ENCODE measurements at places on chromosomes 6 and 20.

DNA sequence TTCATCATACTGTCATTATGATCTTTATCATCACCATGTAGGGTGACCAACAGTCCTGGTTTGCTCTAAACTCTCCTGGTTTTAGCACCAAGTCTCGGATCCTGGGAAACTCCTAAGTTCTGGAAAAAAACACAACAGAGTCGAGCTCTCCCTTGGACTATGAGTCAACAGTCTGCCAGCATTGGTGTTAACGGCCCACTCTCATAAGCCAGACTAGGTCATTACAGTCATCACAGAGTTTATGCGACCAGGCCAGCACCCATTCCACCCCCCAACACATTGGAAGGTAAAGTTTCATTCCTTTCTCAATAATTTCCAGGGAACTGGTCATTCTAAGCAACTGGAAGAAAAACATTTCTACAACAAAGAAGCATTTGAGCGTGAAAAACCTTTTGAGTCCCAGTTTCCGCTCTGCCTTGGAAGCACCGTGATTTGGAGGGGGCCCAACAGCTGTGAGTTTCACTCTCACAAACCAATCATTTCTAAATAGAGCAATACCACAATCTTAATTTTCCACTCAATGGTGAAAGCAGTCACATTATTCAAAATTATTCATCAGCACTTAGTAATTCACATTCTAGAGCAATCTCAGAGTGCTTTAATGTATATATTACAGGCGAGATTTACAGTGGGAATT, 445.0 kb downstream of the CDH26 start:
- DNase-seq: peak; percentile 72

DNA sequence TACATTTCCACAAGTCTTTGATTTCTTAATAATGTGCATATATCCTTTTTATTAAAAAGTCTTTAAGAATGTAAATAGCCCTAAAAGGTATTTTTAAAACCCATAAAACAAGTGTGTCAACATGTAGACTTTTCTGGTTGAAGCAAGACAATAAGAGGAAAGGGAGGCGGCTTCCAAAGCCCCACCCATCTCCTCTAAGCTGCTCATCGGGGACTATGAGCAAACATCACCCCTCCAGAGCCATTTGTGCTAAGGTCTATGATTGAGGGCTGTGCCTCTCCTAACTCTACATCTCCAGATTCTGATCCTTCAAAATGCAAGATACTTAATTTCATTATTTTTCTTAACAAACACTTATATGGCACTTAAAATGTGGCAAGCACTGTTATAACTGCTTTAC, 2.5 kb upstream of the NAA20 start:
- no peak for DNase-seq

DNA sequence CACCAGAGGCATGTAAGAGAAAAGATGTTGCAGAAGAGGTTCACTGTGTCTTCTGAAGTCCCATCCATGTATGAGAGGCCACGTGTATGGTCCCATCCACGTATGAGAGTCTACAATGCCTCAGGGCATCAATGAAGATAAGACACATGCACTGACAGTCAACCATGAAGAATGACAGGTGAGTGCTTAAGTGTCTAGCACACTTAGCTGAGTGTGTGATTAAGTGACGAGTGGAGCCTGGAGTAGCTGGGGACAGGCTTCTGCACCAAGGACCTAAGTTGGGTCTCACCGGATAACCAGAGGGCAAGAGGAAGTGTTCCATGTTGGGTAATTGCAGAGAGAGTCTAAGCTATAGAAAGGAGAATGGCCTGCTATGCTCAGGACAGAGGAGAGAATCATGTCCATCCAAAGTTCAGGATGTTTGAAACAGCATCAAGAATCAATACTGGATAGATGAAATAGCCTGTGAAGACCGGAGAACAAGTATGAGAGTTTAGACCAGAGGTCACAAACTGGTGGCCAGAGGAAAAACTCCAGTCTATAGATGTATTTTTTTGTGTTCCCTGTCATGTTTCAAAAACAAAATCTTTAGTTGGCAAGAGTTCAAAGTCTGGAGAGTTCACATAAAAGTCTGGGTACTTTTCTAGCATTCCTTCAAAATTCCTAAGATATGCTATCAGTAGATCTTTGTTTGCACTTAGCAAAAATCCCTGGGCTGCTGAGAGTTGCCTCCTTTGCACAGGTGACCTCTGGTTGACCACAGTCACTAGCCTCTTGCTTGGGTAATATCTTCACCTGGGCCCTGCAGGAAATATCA, 165.8 kb downstream of the KIF16B start:
- no peak for DNase-seq

- no peak for DNase-seq
These were observed 430.9 kb downstream of the BCKDHB start for GRCh38 chr6:80537118-80537972.

GRCh38 chr20:61052195-61052750, 199.8 kb upstream of the CDH4 start:
- no peak for DNase-seq

- DNase-seq: no peak
These were observed 543.1 kb downstream of the PRKN start for GRCh38 chr6:162184465-162184864.

DNA sequence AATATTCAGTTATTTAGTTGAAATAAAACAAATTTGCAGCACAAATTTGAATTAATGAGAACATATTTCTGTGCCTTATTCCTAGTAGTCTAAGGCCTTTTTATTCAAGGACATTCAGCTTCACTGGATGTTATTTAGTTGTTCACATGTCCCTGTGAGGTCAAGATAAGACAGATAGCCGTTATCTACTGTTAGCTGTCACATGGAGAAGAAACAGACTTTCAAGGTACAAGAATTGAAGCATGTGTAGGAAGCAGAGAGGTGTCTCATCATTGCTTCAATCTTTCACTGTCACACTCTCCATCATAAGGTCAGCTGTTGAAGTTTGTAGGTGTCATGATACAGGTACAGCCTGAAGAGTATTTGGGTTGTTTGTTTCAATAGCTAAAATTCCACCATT, 112.9 kb upstream of the JAG1 start:
- no peak for DNase-seq

GRCh38 chr6:119119989-119120388, 41.5 kb upstream of the FAM184A start:
- no peak for DNase-seq

DNA sequence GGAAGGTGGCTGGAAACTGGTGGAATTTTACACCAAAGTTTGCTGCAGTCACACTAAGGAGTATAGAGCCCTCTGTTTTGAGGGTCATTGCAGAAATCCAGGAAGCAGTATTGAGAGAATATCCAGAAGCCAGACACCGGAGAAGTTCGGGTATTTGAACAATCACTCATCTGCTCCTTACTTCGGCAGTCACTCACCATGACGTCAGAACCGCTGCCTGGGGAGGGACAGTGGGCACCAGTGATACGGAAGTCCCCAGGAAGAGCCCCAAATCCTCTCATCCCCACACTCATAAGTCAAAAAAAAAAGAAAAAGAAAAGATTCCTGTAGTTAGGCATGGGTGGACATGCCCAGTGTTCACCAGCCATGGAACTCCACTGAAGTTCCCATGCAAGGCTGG, 4.0 kb downstream of the LY6G5C start:
- DNase-seq: no peak

DNA sequence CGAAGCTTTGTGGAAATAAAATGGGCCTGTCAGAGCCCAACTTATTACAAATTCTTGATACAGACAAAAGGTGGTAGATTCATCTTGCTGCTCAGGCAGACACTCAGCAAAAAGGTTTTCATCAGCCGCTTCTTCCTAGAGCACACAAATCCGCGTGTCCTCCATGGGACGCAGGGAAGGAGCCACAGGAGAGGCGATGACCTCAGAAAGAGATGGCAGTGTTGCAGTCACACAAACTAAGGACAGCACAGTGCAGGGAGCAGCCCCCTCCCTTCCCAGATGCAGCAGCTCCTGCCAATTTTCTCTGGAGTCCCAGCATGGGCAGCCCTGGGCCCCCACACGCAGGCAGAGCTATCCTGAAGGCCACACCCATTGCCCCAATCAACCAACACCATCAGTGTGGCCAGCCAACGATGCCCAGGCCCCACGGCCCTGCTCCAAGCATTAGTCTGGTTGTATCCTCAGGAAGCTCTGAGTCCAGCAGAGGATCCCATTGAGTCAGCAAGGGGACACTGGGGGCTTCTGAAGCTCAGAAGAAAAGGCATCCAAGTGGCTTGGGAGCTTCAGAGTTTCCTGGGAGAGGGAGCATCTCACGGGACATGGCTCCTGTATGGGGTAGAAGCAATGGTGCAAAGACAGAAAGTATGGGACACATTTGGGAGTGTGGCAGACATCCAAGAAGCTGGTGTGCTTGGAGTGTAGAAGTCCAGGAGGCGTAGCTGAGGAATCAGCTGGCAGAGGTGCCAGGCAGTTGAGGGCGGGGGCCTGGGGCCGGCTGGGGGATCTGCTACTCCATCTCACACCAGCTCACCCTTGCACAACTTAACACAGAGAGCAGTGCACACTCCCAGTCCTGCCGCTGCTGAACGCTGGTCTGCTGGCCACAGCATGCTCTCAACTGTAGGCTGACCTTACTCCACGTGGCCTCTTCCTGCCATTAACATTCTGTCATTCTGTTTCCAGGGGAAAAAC, 142.1 kb upstream of the CST7 start:
- DNase-seq: no peak

GRCh38 chr6:126377594-126378153, 37.8 kb downstream of the CENPW start:
- no peak for DNase-seq

DNA sequence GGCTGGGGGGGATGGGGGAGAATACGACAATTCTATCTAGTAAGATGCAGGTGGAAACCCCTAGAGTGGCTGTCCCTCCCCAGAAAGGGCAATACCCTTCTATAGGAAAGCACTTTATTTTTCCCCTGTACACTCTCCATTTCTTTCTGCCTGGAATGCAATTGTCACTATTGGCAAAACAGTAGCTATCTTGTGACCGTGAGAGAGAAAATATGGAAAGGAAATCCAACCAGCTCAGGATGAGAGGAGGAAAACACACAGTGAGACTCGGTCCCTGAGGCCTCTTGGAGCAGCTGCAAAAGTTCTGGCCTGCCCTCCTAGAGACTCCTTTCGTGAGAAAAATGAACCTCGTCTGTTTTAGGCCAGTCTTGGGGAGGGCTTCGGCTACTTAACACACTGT, 43.4 kb downstream of the FAM50B start:
- no peak for DNase-seq

GRCh38 chr6:143555071-143555492, 43.6 kb upstream of the FUCA2 start:
- DNase-seq: no peak

DNA sequence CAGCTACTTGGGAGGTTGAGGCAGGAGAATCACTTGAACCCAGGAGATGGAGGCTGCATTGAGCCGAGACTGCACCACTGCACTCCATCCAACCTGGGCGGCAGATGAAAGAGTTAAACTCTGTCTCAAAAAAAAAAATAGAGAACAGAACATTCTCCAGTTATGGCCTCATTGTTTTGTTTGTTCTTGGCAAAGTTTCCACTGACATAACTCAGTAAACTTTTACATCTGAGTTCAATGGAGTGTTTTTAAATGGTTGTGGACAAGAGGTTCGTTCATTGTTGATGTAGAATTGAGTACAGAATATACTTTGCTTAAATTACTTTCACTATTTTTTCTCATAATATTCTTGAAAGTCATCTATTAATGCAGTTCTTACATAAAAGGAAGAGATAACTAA, 42.2 kb upstream of the IFNGR1 start:
- DNase-seq: no peak

DNA sequence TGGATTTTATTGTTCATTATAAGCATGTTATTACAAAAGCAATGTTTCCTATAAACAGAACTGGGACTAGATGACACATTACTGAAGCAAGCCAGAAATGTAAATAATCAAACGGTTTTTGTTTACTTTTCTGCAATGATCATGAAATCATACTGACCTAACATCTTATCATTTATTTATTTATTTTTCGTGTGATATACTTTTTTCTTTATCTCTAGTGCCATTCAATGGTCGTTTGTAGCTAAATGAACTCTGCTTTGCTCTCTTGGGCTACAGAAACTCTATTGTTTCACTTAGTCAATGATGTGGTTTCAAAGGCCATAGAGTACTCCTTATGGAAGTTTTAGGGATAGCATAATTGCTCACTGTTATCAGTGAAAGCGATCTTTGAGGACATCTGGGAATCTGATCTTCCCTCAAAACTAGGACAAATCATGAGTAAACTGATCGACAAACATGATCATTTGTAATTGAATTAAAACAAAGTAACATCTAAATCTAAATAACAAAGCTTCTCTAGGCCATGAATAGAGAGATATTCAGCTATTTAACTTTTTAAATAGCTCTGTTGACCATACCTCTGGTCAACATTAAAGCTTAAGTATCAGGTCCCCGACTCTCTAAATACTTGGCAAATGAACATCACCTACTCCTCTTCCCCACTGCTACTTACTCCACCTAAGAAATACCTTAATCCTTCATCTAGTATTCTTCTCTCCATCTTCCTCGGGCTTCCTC, 933.4 kb downstream of the TFAP2A start:
- DNase-seq: no peak

GRCh38 chr20:56788041-56788670, 159.1 kb downstream of the TFAP2C start:
- DNase-seq: no peak

DNA sequence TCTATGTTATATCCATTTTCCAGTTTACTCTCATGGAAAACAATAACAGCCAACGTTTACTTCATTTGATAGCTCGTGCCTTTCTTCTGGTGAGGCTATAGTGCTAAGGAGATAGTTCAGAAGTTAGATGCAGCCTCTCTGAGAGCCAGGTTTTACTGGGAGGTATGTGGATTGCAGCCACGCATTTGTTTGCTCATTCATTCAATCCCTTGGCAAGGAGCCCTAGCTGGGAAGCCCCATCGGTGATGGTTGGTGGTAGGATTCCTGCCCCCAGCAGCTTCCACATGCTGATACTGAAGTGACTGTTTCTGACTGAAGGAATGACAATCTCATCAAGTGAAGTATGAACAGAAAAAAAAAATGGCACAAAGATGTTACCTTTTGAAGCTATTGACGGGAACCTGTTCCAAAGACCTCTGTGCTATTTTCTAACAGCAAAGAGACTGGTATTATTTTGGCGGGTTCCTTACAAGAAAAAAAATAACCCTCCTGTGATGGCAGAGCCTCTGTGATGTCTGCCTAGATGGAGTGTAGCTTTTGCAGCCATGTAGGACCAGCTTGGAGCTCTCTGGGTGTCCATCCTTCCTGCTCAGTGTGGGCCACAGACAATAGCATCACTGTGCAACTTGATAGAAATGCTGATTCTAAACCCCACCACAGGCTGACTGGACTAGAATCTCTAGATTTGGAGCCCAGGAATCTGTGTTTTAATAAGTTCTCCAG, 30.6 kb downstream of the SNAP25 start:
- DNase-seq: no peak

- no peak for DNase-seq
These were observed 28.2 kb upstream of the RPS6KA2 start for GRCh38 chr6:166655251-166655650.

- no peak for DNase-seq
These were observed 151.7 kb upstream of the RPS6KA2 start for GRCh38 chr6:166778776-166779175.

Data from right hindlimb (tissue), 1 donor.